ENCODE measurements at places on chromosomes 16 and 17. TPM values are rescaled to one million over a fixed set of nuclear protein-coding genes. Genes with fewer than 3 reads are reported as not detected.
A peak's percentile ranks its signal among the peaks of the same experiment; 100 is the strongest.

The TBC1D3H gene
- total RNA-seq: not detected

The RPL13 gene
- 1,792 TPM for total RNA-seq

The CALB2 gene
- 9.5 TPM for total RNA-seq

The EDC4 gene
- total RNA-seq: 64.6 TPM

The GSDMA gene
- 0.26 TPM for total RNA-seq

The ITGAD gene
- not detected for total RNA-seq

The RHBDF2 gene
- total RNA-seq: 11.2 TPM

The PLXDC1 gene
- total RNA-seq: 10.9 TPM

The PRAC2 gene
- total RNA-seq: 12.4 TPM

- DNase-seq: no peak
These were observed 15.5 kb upstream of the BRCA1 start for GRCh38 chr17:43140396-43141332.

GRCh38 chr17:36205637-36206485 is 5.0 kb upstream of the CCL4L2 start:
- no peak for DNase-seq

DNA sequence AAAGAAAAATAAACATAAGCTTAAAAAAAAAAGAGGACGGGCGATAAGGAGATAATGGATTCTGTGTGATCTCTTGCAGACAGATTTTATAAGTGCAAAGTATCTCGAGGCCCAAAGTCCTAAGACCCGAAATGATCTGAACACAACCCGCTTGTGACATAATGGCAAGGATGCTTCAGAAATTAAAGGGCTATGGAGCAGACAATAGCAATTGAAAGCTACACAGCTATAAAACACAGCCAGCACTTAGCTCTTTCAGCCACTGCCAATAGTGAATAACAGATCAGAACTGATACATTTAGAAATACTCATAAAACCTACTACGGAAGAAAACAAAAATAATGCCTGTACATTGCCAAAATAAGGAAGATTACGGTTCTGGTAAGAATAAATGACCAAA is 117.5 kb downstream of the ZFHX3 start:
- DNase-seq: no peak

GRCh38 chr17:27489045-27489715 is 32.9 kb downstream of the KSR1 start:
- DNase-seq: peak; percentile 81

GRCh38 chr17:75808549-75808904 is 23.9 kb downstream of the UNK start:
- no peak for DNase-seq

GRCh38 chr16:47511882-47512281 is 50.8 kb downstream of the PHKB start:
- no peak for DNase-seq

DNA sequence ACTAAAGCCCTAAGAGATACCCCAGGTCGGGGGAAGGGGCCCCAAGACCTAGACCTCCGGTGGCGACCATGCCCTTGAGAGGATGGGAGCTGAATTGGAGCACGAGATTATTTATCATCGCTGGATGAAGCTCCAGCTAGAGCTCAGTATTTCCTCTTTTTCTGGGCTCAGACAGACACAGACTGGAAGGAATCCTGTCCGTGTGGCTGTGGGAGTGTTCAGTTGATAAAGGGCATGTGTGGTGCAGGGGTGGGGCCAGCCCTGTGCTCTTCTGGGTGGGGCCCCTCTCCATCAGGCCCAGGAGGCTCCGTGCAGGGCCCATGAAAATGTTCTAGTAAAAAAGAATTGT is 6.3 kb upstream of the CBX4 start:
- DNase-seq: no peak

- DNase-seq: no peak
These were observed 133.5 kb downstream of the SEC14L1 start for GRCh38 chr17:77274096-77274845.

GRCh38 chr17:31702041-31702440 is 157.0 kb downstream of the COPRS start:
- no peak for DNase-seq

DNA sequence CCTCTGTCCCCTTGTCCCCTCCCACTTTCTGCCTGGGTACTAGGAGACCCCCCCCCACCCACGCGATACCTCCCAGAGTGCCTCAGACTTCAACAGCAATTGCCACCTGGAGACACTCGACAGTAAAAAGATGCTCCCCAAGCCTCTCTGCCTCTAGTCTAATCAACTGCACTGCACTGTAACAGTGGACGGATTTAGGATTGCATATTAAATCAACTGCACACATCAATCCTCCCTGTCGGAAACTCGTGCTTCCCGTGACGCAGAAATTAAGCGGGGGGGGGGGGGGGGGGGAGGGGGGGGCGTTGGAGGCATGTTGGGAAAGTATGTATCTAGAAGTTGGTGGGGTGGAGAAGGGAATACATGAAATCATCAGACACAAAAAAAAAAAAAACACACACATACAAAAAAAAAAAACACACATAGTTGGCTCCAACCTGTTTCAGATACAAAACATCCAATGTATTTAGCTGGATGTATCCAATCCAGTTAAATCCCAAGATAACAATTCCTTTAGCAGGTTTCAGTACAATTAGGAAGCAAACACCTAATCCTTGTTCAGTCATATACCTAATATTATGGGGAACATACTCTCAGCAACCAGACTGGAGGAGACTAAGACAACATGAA is 29.7 kb downstream of the FAM222B start:
- no peak for DNase-seq

DNA sequence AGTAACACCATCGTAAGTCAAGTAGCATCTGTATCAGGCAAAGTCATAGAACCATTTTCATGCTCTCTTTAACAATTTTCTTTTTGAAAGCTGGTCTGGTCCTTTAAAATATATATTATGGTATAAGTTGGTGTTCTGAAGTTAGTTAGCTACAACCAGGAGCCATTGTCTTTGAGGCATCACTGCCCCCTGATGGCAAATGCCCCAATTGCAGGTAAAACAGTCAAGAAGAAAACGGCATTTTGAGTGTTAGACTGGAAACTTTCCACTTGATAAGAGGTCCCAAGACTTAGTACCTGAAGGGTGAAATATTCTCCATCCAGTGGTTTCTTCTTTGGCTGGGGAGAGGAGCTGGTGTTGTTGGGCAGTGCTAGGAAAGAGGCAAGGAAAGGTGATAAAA is 14.1 kb downstream of the TP53 start:
- peak; percentile 63 for DNase-seq

- peak; percentile 56 for DNase-seq
These were observed 16.6 kb downstream of the TMC6 start for GRCh38 chr17:78111727-78112517.

DNA sequence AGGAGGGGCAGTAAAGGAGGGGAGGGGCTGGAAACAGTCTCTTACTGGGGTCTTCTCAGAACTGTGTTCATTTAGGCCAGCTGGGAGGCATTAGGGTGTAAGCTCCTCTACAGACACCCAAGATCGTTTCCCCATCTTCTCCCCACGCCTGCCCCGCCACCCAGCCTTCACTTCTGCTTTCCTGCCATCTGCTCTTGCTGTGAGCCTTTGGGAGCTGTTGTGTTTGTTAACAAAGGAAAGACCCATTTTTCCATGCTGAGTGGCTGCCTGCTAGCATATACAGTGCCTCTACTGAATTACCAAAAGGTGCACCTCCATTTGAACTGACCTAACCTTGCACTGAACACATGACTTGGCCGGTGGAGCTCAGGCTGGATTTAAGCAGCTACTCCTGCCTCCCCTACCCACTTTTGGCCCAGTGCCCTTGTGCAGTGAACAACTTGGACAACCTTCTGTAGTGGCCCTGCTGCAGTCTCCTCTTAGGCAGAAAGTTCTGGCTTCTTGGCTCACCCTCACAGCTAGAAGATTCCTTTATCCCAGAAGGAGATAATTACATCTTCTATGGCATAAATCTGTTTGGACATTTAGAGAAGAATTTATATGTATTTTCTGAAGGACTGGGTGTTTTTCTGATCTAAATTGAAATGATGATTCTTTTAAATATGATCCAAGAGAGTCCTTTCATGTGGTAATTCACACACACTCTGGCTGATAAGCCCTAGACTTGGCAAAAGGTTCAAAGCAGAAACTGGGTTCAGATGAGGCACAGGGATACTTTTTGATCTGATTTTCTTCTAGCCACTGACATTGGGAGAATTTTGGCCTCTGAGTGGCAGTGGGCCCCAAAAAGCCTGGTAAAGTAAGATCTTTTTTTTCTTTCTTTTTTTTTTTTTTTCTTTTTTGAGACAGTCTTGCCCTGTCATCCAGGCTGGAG is 81.9 kb upstream of the HNF1B start:
- DNase-seq: no peak

GRCh38 chr17:2170023-2170422 is 115.1 kb downstream of the HIC1 start:
- DNase-seq: peak; percentile 55

DNA sequence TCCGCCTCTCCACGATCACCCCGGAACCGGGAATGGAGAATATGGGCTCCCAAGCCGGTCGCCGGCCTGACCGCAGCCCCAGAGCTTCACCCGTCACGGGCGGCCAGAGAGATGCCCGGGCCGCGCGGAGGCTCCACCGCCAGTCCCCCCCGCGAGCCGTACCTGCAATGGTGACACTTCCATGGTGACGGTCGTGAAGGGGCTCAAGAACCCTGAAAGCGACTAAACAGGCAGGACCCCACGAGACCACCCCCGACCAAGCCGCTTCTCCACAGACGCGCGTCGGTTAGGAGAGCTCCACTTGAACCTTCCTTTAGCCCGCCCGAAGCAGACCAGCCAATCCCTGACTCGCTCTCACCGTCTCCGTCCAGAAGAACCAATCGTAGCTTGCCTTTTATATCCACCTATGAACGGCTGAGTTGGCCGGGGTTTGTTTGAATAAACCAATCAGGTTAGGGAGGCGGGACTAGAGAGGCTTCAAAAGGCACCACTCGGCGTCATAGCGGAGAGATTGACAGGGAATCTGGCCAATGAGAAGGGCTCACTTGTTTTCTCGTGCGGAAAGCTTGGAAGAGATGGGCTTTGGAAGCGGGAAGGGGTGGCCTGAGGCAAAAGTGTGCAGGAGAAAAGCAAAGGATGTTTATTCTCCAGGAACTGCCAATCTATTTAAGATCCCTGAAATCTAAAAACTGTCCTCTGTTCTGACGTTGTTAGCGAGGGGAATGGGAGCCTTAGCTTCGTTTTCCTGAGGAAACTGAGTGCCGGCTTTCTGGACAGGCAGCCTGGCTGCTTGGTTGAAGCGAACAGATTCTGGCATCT is at the start of gene TOP2A:
TSS of gene TOP2A (minus strand) at position 288 of the 819 bp plus-strand sequence. CDS start at position 183, 105 bp downstream.
- DNase-seq: peak; percentile 99

DNA sequence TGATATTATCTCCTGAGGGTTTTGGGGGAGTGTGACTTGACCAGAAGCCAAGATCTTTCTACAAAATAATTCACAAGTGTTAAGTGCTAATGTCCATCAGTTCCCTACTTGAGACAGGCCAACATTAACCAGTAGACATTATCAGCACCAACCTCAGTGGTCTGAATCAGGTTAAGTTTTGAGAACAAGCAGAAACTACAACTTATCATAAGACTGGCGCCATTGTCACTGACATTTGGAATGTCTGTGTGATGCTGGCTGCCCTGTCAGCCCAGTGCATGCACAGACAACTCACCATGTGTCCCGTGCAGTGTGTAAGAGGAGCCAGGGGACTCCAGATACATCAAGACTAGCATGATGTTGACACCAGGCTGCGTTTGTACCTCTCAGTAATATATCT is 76.8 kb downstream of the CCDC182 start:
- no peak for DNase-seq

GRCh38 chr17:71267668-71268067 is 853.2 kb upstream of the SOX9 start:
- no peak for DNase-seq

DNA sequence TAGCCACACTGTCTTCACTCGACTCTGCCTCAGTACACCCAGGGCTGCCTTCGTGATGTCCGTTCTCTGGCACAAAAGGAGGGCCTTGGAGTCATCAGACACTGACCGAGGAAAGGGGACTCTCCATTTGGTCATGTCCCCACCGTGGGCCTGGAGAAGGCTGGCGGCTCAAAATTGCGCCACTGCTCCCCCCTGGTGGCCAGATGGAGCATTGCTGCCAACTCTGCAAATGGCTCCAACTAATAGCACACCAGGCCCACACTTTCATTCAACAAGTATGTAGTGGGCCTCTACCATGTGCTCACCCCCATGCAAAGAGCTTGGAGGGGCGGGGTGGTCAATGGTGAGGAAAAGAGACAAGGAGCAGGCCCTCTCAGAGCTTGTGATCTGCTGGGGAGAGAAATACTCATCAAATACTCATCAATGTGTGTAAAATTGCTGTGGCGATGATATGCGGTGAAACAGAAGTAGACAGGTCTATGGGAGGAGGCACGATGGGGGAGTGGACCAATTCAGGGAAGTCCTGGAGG is 5.2 kb upstream of the GRIN2C start:
- peak; percentile 87 for DNase-seq

GRCh38 chr16:81987121-81987520 is 24.1 kb downstream of the SDR42E1 start:
- DNase-seq: no peak

GRCh38 chr17:56173958-56174835 is 20.9 kb downstream of the ANKFN1 start:
- DNase-seq: no peak

- peak; percentile 93 for DNase-seq
These were observed 15.8 kb downstream of the SLC7A5 start for GRCh38 chr16:87853411-87854052.

DNA sequence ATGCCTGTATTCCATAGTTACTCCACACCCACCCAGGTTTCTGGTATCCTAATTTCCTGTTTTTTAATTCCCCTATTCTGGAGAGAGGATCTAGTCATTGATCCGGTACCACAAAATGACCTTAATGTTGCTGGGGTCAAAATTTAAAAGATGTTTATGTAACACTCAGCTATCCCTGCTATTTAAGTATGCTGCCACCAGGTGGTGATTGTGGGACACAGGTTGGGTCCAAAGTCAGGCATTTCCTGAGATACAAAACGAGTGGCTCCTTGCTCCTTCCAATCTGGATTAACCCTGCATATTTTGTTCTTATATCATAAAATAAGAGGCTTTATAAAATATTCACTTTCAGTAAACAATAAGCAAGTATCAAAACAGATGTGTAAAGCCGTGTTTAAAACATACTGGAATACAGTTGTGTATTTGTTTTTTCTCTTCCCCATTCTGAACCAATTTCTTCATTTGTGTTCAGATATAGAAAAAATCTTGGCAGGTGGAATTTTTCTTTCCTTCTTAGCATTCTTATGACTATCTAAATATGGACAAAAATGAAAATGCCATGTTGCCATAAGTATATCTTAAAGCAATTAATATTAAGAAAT is 16.3 kb downstream of the HS3ST4 start:
- DNase-seq: no peak

DNA sequence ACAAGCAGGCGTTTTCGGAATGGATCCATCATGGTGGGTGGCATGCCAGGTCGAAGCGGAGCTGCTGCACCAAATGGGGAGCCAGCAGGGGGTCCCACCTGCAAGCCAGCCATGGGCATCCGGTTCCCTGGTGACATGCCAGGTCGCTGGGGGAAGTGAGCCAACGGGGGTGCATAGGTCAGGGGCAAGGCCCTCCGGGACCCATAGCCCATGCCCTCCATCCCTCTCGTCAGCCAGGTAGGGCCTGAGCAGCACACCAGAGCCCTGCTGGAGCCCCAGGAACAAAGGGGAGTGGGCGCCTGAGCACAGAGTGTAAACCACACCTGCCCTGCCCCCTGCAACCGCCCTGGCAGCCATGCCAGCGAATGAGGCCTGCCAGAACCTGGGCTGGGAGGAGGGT is 5.0 kb downstream of the SMARCD2 start:
- no peak for DNase-seq

- peak; percentile 5 for DNase-seq
These were observed 10.1 kb upstream of the ERCC4 start for GRCh38 chr16:13909872-13910303.
